ENCODE measurements at places on chromosomes 4 and X.

GRCh38 chr4:119087656-119088055 lies 48.0 kb upstream of the MYOZ2 start:
- no peak for DNase-seq

DNA sequence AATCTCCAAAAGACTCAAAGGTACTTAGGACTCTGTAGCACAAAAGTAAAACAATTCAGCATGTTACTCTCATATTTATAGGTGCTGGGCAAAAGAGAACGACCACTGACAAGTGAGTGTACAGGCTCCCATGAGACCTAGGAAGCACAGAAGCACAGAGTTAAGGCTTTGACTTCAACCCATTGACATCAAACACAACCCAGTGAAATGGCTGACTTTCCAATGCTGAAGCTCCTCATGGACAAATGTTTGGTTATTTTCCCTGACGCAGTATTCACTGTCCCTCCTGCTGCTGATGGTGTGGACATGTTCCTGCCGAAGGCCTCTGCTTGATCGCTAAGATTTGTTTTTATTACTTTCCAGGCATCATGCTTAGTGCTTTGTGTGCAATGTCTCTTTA lies 148.7 kb downstream of the TSPAN5 start:
- DNase-seq, result no peak

DNA sequence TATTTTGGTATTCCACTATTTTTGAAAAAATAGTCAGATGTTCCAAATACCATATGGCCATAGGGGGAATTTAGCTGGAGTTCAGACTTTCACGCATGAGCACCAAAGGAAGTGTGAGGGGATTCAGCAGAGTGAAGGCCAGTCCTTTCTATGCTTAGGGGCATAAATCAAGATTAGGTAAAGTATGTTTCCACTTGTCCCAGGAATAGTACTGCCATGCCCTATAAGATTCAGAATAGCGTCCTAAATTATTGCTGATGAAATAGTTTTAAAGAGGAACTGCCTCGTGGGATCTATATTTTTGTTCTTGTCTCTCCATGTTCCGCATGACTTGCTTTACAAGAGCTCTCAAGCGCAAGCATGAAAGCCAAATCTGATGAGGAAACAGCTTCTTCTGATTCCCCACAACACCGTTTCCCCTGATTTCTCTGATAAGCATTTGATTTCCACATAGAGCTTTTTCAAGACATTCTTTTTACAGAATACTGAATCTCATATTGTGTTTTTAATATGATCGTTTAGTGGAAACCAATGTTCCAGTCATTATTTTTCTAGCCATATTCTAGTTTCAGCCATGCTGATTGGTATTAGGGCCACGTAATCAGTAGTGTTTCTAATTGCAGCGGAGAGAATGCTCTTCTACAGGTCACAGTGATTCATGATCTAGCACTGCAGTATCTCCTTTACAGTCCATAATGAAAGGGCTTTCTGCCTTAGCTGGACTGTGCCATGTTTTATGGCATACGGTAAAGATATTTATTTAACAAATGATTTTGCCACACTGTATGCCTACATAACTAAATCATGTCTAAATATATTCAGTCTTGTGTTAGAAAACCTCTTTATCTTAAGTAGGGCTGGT lies 492.3 kb downstream of the CENPC start:
- no peak for DNase-seq

GRCh38 chr4:174658246-174658645 lies 136.0 kb upstream of the HPGD start:
- no peak for DNase-seq

DNA sequence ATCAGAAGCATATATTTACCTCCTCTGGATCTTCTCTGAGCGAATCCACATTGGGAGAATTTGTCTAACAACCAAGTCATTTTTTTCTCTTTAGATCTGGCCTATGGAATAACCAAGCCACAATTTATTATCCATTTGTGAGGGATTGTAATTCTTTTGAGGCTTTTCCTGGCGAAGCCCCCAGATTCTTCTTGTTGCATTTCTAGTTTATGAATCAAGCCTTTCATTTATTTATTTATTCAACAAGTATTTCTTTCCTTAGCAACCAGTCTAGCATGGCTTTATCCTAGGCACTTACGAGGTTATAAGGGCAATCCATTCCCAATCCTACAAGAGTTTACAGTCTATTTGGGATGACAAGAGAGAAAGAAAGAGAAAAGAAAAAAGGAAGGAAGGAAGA lies 18.4 kb upstream of the FNIP2 start:
- no peak for DNase-seq

DNA sequence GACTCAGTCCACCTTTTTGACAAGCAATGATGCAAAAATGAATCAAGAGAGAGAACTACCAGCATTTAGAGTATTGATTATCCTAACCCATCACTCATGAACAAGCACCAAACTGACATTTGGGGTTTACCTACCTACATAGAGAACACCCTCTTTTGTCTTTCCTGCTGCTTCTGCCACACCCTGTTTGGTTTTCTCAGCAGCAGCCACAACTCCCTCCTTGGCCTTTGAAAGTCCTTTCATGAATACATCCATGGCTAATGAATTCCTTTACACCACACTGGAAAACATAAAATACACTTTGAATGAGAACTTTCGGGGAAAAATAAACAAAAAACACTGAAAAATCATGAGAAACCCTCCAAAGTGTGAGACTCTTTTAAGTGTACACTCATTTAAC lies 1.5 kb downstream of the SNCA start:
- no peak for DNase-seq

- no peak for DNase-seq
Observed at GRCh38 chrX:74931214-74931613, 6.0 kb upstream of the NEXMIF start.

- DNase-seq, result no peak
Observed at GRCh38 chrX:40960041-40960440, 125.2 kb upstream of the USP9X start.

DNA sequence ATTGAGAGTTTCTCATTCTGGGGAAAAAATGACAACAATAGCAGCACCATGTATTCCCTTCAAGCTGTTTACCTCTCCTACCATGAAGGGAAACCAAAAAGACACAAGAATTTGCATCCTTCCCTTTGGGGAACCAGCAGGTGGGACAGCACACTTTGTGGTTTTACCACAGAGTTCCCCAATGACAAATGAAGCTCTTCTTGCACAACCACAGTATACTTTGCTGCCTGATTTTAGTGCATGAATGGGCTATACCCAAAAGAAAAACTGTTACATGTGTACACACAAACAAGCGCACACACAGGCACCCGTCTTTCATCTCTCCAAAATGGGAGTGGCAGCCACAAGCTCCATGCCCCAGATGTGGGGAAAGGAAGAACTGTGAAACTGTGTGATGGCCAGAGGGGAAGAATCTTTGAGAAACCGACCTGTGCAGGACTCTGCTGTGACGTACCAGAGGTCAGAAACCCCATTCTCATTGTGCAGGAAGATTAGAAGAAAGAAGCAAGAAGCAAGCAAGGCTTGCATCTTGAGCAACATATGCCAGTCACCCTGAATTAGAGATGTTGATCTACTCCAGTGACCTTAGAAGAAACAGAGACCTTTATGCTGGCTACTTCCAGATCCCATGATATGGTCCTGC lies 2.7 kb upstream of the MAML3 start:
- no peak for DNase-seq

- DNase-seq, result no peak
Observed at GRCh38 chr4:81571105-81571504, 99.4 kb upstream of the RASGEF1B start.

GRCh38 chr4:15343000-15343399 lies 84.8 kb upstream of the C1QTNF7 start:
- DNase-seq, result no peak

- DNase-seq, result no peak
Observed at GRCh38 chrX:132077912-132078311, 49.9 kb downstream of the FRMD7 start.

- peak; percentile 43 for DNase-seq
Observed at GRCh38 chrX:96684339-96685209, at the start of gene DIAPH2. DIAPH2 (plus strand) TSS chrX:96684842.

- no peak for DNase-seq
Observed at GRCh38 chr4:20288047-20288650, 36.4 kb downstream of the SLIT2 start.

GRCh38 chr4:7108660-7109059 lies 40.8 kb upstream of the GRPEL1 start:
- no peak for DNase-seq

GRCh38 chr4:173056710-173057109 lies 111.9 kb upstream of the GALNT7 start:
- no peak for DNase-seq

DNA sequence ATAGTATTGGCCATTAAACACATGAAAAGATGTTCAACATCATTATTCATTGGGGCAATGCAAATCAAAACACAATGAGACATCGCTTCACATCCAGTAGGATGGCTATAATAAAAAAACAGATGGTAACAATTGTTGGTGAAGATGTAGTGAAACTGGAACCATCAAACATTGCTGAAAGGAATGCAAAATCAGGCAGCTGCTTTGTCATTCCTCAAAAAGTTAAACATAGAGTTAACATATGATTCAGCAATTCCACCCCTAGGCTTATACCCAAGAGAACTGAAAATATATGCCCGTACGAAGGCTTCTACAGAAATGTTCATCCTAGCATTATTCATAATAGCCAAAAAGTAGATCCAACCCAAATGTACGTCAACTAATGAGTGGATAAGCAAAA lies 144.0 kb upstream of the NAP1L5 start:
- DNase-seq, result no peak

DNA sequence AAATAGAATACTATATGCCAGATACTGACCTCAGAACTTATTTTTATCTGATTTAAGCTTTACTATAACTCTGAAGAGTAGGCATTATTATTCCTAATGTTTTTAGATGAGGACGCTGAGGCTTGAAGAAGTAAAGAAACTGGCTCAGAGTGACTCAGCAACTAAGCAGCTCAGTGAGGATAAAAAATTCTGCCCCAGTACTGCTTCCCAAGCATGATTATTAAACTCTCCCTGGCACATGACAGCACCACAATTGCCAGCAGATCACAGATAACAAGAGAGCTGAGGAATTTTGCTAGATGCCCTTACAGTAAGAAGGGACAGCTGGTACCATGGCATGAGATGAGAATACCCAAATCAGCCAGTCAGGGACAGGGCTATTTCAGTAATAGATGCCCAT lies 219.4 kb downstream of the NKX6-1 start:
- no peak for DNase-seq

- DNase-seq, result no peak
Observed at GRCh38 chr4:98482847-98483806, 175.3 kb downstream of the TSPAN5 start.

- DNase-seq, result no peak
Observed at GRCh38 chr4:139786494-139787354, 121.1 kb downstream of the MGST2 start.

DNA sequence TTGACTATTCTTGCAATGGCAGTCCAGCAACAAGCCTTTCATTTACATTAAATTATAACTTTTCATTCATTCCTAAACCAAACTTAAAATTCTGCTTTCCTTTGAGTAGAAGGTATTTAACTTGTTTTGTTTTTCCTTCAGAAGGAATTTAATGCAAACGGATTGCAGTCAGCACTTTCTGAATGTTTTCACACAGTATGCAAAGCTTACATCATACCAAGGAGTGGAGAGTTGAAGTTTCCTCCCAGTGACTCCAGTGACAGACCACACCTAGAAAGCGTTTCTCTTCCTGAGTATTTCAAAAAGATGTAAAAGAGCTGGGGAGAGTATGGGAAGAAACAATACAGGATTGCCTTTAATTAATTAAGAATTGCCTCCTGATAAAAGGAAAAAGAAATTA lies 8.1 kb downstream of the EPGN start:
- no peak for DNase-seq

Measured in globus pallidus (tissue), 1 donor.